ENCODE measurements at places on chromosomes 5 and 9. TPM values are rescaled to one million over a fixed set of nuclear protein-coding genes. Genes with fewer than 3 reads are reported as not detected.

GRCh38 chr5:150519978-150520377, 12.0 kb downstream of the NDST1 start:
- no peak for DNase-seq

- DNase-seq, result no peak
Measured at GRCh38 chr9:4581035-4581760, 80.9 kb upstream of the PLPP6 start.

The RAB3C gene
- total RNA-seq, result 7.1 TPM

DNA sequence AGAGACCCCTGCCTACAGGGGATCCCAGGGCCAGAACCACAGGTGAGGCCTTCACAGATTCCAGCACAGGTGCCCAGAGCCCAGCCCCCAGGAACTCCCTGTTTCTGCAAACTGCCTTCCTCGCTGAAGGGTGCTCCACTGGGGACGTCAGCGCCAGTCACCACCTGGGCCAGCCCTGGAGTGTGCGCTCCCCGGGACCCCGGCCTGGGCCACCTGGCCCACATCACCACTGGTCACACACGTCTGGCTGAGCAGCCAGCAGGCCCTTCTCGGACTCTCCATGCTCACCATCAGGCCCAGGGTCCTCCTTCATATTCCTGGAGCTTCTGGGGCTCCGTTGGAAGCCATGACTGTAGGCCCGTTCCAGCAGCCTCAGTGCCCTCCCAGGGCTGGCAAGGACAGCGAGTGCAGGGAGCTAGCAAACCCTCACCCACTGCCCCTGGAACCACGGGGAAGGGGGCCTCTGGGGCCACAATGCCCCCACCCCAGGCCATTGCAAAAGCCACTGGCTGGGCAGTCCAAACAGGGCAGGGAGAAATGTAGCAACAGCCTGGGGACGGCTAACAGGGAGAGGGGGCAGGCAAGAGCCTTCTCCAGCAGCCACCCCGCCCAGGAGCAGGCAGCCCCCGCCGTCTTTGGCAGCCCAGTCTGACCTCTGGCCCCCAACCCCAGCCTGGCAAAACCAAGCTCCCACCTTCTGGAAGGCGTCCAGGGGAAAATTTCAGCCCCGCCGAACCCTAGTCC, 1.3 kb downstream of the AGPAT2 start:
- DNase-seq, result no peak

The CNTFR gene
- total RNA-seq, result 3.8 TPM

DNA sequence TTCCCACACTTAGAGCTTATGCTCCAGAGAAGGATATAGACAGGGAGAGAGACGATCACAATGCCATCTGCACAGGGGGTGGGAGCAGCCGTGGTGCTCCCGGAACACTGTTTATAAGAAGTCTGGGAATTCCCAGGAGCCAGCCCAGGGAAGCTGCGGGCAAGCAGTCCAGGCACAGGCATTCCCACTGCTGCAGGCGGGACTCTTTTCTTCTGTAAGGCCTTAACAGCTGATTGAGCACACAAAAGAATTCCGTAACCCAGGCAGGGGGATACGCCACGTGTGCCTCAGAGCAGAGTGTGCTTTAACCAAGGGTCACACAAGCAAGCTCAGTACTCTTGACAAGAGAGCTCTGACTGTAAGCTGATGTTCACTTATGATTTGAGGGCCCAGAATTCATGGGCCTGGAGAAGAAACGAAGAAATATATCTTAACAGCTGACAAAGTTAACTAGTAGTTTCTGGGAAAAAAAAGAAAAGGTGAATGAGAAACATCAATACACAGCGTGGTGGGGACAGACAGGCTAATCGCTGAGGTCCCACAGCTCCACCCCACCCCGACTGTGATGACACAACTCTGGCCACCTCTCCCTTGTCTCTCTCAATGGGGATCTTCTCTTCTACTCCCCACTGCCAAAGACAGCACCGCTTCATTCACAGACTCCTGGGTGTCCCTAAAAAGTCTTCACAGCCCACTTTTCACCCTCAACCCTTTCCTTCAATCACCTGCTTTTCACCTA, 85.9 kb upstream of the SIMC1 start:
- DNase-seq, result no peak

- no peak for DNase-seq
Measured at GRCh38 chr9:93693129-93693528, 116.7 kb downstream of the PHF2 start.

GRCh38 chr5:135130261-135131215, 96.5 kb upstream of the PITX1 start:
- DNase-seq, result no peak

DNA sequence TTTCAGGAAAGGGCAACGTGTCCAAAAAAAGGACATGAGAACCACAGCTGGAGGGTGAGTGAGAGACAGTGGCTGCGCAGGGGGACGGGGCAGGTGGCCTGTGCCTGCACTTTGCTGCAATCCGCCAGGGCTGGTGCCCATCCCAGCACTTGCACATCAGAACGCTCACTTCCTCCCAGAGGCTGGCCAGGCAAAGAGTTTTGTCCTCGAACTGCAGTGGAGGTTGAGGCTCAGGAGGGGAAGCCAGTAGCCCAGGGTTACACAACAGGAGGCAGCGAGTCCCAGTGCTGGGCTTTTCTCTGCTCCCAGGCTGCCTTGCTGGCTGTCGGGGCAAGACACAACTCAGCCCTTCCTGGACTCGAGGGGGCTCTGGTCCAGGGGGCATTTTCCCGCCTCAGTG, 33.1 kb downstream of the CRB2 start:
- no peak for DNase-seq
